ENCODE measurements at places on chromosomes 6 and 20.
A peak's percentile ranks its signal among the peaks of the same experiment; 100 is the strongest.

- peak; percentile 11 for DNase-seq
Observed at GRCh38 chr6:136751522-136751956, 40.7 kb downstream of the MAP3K5 start.

GRCh38 chr20:37856932-37857660 is 45.8 kb upstream of the VSTM2L start:
- DNase-seq: no peak

DNA sequence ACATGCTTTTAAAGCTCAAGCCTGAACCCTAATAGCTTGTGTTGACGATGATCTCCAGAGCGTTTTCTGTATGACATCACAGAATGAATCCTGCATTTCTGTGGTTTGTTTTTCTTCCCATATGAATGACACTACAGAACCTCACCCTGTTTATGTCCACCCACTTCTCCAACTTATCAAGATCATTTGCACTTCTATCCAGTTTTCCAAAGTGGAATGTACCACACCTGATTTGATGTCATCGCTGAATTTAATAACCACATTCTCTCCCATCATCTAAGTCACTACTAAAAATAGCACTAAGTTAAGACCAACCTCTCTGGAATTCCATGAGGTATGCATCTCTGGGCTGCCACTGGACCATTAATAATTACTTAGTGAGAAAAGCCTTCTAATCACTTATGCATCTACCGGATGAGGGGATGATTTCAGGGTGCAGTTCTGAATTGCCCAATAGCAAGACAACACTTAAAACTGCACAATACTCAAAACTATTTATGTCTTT is 33.3 kb upstream of the CITED2 start:
- no peak for DNase-seq

DNA sequence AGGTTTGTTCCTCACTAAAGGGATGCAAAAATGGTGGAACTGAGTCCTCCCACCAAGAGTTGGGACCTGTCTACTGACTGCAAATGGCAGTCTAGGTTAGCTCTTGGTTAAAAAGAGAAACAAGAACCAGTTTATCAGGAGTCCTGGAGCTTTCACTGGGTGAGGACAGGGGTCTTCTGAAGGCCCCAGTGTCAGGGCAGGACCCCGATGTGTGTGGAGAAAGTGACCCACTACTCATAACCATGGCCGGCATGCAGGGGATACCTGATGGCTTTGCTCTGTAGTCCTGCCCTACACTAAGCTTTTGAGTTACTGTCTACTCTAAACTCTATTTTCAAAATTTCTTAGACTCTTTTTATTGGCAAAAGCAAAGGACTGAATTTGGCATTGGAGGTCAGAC is 220.5 kb downstream of the ANKRD60 start:
- no peak for DNase-seq

DNA sequence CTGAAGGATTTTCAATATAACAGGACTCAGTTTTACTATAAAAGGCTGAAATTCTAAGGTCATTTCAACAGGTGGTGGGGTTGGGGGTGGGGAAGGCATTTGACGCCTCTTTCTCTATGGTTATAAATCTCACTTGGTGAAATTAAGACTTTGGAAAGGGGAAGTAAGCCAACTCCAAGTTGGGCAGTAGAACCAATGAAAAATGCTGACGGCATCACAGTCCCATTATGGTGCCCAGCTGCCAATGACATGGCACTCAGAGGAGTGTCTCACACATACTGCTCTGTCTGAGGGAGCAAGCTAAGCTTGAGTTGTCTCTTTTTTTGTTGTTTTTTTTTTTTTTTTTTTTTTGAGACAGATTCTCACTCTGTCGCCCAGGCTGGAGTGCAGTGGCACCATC is 4.7 kb downstream of the SLC16A10 start:
- DNase-seq: no peak

GRCh38 chr6:157788180-157788579 is 34.9 kb upstream of the SNX9 start:
- no peak for DNase-seq

- no peak for DNase-seq
Observed at GRCh38 chr20:58906894-58907293, 54.4 kb downstream of the GNAS start.

DNA sequence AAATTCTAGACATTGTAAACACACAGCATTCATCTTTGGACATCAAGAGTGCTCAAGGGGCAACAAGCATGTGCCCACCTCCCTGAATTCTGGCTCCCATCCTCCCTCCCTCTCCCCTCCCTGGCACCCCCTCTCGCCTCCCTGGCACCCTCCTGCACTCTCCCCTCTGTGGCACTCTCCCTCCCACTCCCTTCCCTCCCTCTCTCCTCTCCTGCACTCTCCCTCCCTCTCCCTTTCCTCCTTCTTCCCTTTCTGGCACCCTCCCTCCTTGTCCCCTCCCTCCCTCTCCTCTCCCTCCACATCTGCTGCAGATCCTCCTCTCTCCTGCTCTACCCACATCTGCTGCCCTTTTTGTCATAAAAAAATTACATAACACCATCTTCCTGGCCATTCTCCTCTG is 113.0 kb upstream of the SLC22A23 start:
- DNase-seq: no peak

GRCh38 chr6:7440476-7440875 is 50.9 kb downstream of the RIOK1 start:
- DNase-seq: no peak

GRCh38 chr6:167094436-167094819 is 28.5 kb upstream of the CCR6 start:
- DNase-seq: no peak

- peak; percentile 54 for DNase-seq
Observed at GRCh38 chr6:138454981-138455706, 44.1 kb downstream of the NHSL1 start.
